Immature natural killer cell (primary cell): ENCODE measurements at places on chromosomes 13 and 19. TPM values are rescaled to one million over a fixed set of nuclear protein-coding genes. Genes with fewer than 3 reads are reported as not detected.

Gene GIPC1
- 47.0 TPM for polyA plus RNA-seq

Gene NLRP7
- polyA plus RNA-seq, result 2.0 TPM

Gene ZNF302
- polyA plus RNA-seq, result 14.5 TPM

Gene TMEM221
- not detected for polyA plus RNA-seq

Gene CACNG8
- not detected for polyA plus RNA-seq

Gene CLEC4M
- polyA plus RNA-seq, result not detected

Gene C1QTNF9B
- not detected for polyA plus RNA-seq

Gene RGL3
- polyA plus RNA-seq, result not detected

Gene ZNF730
- polyA plus RNA-seq, result 0.21 TPM

Gene KIR2DL4
- polyA plus RNA-seq, result 61.6 TPM

Gene DPF1
- polyA plus RNA-seq, result not detected

GRCh38 chr19:39817888-39818561 lies 15.9 kb downstream of the DYRK1B start:
- no peak overlapping the region for H3K27ac ChIP-seq
- peaks cover 21% of the 10 kb centered on the region for H3K36me3 ChIP-seq
- peaks cover 2% of the 10 kb centered on the region for H3K27me3 ChIP-seq
- peaks cover 17% of the 10 kb centered on the region for H3K4me1 ChIP-seq
- H3K4me3 ChIP-seq, result no peak overlapping the region
- no peak for DNase-seq

DNA sequence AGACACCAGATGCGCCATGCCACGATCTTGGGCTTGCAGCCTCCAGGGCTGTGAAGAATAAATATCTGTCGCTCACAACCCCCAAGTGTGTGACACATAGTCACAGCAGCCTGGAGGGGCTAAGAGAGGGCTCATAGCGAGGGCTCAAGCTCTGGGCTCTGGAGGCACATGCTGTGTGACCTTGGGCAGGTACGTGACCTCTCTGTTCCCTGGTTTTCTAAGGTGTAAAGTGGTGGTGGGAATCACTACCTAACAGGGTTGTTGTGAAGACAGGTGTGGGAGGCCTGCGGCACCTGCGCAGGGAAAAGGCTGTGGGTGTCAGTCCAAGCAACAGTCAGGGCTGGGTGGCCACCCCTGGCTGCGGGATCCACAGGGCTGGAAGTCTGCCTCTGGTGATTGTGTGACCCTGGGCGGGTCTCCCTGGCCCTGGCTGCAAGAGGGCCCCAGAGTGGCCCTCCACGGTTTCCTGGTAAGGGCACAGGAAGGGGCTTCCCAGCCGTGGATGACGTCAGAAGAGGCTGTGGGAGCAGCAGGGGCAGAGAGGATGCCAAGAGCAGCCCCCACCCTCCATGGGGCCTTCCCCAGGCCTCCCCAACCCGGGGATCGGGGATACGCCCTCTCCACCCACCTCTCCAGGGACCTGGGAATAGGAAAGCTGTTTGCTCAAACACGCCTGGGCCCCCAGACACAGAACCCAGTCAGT lies 218.8 kb upstream of the SGCG start:
- H3K4me3 ChIP-seq, result no peak overlapping the region
- peaks cover 1% of the 10 kb centered on the region for H3K27me3 ChIP-seq
- no peaks in the 10 kb centered on the region for H3K4me1 ChIP-seq
- no peaks in the 10 kb centered on the region for H3K36me3 ChIP-seq
- no peak for DNase-seq

- H3K4me3 ChIP-seq, result peak overlapping the region; percentile 90
- peak overlapping the region; percentile 95 for H3K27ac ChIP-seq
- H3K36me3 ChIP-seq, result no peaks in the 10 kb centered on the region
- peaks cover 16% of the 10 kb centered on the region for H3K27me3 ChIP-seq
- no peak for DNase-seq
- peaks cover 23% of the 10 kb centered on the region for H3K4me1 ChIP-seq
Observed at GRCh38 chr19:5680084-5680436, 256 bp downstream of the MICOS13 start.

DNA sequence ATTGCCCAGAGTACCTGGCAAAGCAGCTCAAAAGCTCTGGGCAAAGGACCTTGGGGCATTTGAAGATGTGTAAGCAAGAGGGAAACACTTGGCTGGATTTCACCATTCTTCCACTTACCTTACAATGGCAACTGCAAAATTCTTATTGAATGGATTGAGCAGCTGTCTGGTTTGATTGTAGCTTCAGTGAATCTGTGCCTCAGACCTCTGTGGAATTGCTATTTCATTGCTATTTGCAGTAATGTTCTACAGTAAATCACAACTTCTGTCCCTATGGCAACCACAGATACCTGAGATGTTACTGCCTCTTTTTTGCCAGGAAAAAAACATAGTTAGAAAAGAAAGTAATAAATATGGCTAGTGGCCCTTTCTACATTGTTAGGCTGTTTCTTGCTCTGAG lies 519.5 kb downstream of the SUCLA2 start:
- no peaks in the 10 kb centered on the region for H3K4me1 ChIP-seq
- H3K27me3 ChIP-seq, result peaks cover 2% of the 10 kb centered on the region
- no peak for DNase-seq
- H3K4me3 ChIP-seq, result no peak overlapping the region
- no peak overlapping the region for H3K27ac ChIP-seq
- H3K36me3 ChIP-seq, result no peaks in the 10 kb centered on the region

DNA sequence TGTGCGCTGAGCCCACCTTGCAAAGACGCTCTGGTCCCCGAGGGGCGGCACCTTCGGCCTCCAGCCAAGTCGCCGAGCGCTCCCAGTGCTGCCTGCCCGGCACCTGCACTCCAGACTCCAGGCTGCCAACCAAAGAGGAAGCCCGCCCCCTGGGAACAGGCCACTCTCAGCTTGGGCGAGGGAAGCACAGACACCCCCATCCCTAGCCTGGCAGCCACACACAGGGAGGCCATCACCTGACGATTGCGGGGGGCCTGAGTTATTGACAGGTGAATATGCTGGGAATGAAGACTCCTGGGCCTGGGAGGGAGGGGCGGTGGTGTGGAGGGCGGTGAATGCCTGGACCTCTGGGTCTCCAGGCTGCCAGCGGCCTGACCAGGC lies 10.3 kb upstream of the ZNF492 start:
- H3K27ac ChIP-seq, result no peak overlapping the region
- peaks cover 4% of the 10 kb centered on the region for H3K27me3 ChIP-seq
- no peaks in the 10 kb centered on the region for H3K36me3 ChIP-seq
- H3K4me3 ChIP-seq, result no peak overlapping the region

- no peaks in the 10 kb centered on the region for H3K36me3 ChIP-seq
- DNase-seq, result no peak
- peaks cover 18% of the 10 kb centered on the region for H3K27me3 ChIP-seq
- H3K4me1 ChIP-seq, result peaks cover 9% of the 10 kb centered on the region
Observed at GRCh38 chr13:36919833-36920615, at the start of gene SMAD9. SMAD9 (minus strand) TSS chr13:36920238; CDS start chr13:36879689, 40,549 bp downstream.

GRCh38 chr13:24642219-24642618 lies 38.0 kb upstream of the ATP12A start:
- H3K36me3 ChIP-seq, result no peaks in the 10 kb centered on the region
- no peak overlapping the region for H3K4me3 ChIP-seq
- peaks cover 3% of the 10 kb centered on the region for H3K27me3 ChIP-seq
- DNase-seq, result no peak

DNA sequence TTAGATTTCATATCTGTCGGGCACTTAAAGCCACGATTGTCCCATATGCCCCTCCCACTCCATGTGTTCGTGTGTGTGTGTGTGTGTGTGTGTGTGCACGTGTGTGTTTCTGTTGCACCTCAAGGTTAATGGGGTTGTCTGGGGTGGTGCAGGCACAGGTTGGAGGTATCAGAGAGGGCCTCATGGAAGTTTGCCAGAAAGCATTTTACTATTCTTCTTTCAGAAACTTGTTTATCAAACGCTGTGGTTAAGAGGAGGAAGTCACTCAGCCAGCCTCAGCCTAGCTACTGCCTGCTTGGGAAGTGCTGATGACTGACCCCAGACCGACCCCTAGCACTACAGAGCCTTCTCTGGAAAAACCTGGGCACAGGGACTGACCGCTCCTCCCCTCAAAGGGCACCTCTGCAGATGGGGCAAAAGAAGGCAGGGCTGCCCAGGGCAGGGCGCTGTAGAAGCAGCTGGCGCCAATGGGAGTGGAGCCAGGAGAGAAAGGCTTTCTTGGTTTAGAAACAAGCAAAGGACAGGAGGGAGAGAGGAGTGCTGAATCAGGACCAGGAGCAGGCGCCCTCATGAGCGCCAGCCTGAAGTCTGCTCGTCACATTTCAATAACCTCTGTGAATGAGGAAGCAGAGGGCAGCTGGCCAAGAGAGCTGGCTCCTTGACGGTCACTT lies 3.9 kb downstream of the SIAH3 start:
- H3K36me3 ChIP-seq, result no peaks in the 10 kb centered on the region
- H3K27ac ChIP-seq, result no peak overlapping the region
- H3K4me3 ChIP-seq, result peak overlapping the region; percentile 57
- DNase-seq, result no peak
- H3K4me1 ChIP-seq, result peaks cover 22% of the 10 kb centered on the region

- H3K4me3 ChIP-seq, result no peak overlapping the region
- no peaks in the 10 kb centered on the region for H3K4me1 ChIP-seq
- H3K36me3 ChIP-seq, result peaks cover 4% of the 10 kb centered on the region
- no peaks in the 10 kb centered on the region for H3K27me3 ChIP-seq
- no peak for DNase-seq
Observed at GRCh38 chr13:93243375-93244063, 16.9 kb downstream of the GPC6 start.

- H3K27me3 ChIP-seq, result peaks cover 2% of the 10 kb centered on the region
- H3K36me3 ChIP-seq, result no peaks in the 10 kb centered on the region
- no peak overlapping the region for H3K4me3 ChIP-seq
- no peak overlapping the region for H3K27ac ChIP-seq
- no peaks in the 10 kb centered on the region for H3K4me1 ChIP-seq
Observed at GRCh38 chr13:106088085-106088484, 447.4 kb downstream of the EFNB2 start.

GRCh38 chr13:85321734-85322133 lies 477.5 kb downstream of the SLITRK6 start:
- no peak for DNase-seq
- H3K4me3 ChIP-seq, result no peak overlapping the region
- no peak overlapping the region for H3K27ac ChIP-seq
- H3K4me1 ChIP-seq, result no peaks in the 10 kb centered on the region

GRCh38 chr13:92317066-92317465 lies 909.5 kb upstream of the GPC6 start:
- H3K4me3 ChIP-seq, result no peak overlapping the region
- no peaks in the 10 kb centered on the region for H3K36me3 ChIP-seq
- DNase-seq, result no peak
- H3K27ac ChIP-seq, result no peak overlapping the region
- no peaks in the 10 kb centered on the region for H3K4me1 ChIP-seq

- H3K4me3 ChIP-seq, result no peak overlapping the region
- peak; percentile 63 for DNase-seq
- peaks cover 25% of the 10 kb centered on the region for H3K4me1 ChIP-seq
- H3K36me3 ChIP-seq, result no peaks in the 10 kb centered on the region
- peaks cover 14% of the 10 kb centered on the region for H3K27me3 ChIP-seq
- no peak overlapping the region for H3K27ac ChIP-seq
Observed at GRCh38 chr13:74135326-74136083, 1.3 kb upstream of the KLF12 start.

DNA sequence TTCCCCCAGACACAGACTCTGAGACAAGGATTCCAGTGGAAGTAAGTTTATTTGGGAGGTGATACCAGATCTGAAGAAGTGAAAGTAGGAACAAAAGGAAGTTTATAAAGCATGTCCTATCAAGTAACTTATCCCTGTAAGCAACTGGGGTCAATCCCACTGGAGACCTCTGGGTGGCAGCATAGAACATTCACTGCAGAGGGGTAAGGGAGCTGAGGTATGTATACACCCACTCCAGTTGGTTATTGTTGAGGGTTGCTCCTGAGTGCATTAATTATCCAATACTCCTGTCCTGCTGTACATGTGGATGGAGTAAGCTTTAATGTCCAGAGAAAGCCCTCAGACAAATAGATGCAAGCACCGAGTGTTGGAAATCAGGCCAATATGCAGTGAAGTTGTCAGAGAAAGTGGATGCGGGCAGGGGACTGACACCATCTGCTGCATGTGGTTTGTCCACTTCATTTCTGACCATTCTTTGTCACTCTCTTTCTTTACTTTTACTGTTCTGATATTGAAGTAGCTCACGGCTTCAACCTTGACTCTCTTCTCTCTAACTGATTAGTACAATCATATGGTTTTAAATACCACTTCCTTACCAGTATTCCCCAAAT lies 46.7 kb downstream of the NOTCH3 start:
- H3K27me3 ChIP-seq, result peaks cover 2% of the 10 kb centered on the region
- no peaks in the 10 kb centered on the region for H3K36me3 ChIP-seq
- H3K4me3 ChIP-seq, result no peak overlapping the region

DNA sequence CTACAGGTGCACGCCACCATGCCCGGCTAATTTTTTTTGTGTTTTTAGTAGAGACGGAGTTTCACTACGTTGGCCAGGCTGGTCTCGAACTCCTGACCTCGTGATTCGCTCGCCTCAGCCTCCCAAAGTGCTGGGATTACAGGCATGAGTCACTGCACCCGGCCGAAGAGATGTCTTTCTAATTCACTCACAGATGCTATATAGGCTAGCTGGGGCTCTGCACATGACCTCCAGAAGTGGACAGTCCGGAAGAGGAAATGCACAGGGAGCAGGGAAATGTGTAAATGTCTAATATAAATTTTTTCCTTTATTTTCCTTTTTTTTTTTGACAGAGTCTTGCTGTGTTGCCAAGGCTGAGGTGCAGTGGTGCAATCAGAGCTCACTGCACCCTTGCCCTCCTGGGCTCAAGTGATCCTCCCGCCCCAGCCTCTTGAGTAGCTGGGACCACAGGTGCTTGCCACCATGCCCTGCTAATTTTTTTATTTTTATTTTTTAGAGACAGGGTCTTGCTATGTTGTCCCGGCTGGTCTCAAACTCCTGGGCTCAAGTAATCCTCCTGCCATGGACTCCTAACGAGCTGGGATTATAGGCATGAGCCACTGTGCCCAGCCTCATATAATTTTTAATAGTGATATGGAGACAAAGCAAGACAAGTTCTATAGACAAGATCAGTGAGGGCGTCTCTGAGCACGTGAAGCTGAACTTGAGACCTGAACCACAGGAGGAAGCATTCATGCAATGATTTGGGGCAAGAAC lies 8.4 kb downstream of the GIPC1 start:
- no peak overlapping the region for H3K4me3 ChIP-seq
- peaks cover 7% of the 10 kb centered on the region for H3K4me1 ChIP-seq
- H3K36me3 ChIP-seq, result peaks cover 12% of the 10 kb centered on the region
- DNase-seq, result no peak

DNA sequence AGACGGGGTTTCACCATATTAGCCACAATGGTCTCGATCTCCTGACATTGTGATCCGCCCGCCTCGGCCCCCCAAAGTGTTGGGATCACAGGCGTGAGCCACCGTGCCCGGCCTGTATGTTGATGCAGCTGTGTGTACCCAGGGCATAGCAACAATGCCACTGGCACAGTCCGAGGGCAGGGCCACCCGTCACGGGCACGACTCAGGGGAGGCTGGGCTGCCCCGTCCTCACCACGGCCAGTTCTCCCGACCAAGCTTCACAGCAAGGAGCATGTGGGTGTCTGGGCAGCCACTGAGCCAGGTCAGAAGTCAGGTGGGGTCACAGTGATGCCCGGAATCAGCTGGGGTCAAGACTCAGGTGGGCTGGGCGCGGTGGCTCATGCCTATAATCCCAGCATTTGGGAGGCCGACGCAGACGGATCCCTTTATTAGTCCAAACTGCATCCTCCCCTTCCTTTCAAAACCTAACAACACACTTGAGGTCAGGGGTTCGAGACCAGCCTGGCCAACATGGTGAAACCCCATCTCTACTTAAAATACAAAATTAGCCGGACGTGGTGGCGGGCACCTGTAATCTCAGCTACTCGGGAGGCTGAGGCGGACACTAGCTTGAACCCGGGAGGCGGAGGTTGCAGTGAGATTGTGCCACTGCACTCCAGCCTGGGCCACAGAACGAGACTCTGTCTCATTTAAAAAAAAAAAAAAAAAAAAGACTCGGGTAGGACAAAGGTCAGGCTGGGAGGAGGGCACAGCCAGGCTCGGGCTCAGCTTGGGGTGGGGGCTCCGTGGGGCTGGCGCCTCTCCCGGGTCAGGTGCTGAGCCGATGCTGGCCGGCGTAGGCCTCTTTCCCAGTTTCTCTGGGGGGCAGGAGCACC lies 1.2 kb upstream of the CDC34 start:
- peak overlapping the region; percentile 84 for H3K4me3 ChIP-seq
- peaks cover 4% of the 10 kb centered on the region for H3K27me3 ChIP-seq
- H3K27ac ChIP-seq, result peak overlapping the region; percentile 84
